ENCODE measurements at places on chromosomes 5 and 9.

DNA sequence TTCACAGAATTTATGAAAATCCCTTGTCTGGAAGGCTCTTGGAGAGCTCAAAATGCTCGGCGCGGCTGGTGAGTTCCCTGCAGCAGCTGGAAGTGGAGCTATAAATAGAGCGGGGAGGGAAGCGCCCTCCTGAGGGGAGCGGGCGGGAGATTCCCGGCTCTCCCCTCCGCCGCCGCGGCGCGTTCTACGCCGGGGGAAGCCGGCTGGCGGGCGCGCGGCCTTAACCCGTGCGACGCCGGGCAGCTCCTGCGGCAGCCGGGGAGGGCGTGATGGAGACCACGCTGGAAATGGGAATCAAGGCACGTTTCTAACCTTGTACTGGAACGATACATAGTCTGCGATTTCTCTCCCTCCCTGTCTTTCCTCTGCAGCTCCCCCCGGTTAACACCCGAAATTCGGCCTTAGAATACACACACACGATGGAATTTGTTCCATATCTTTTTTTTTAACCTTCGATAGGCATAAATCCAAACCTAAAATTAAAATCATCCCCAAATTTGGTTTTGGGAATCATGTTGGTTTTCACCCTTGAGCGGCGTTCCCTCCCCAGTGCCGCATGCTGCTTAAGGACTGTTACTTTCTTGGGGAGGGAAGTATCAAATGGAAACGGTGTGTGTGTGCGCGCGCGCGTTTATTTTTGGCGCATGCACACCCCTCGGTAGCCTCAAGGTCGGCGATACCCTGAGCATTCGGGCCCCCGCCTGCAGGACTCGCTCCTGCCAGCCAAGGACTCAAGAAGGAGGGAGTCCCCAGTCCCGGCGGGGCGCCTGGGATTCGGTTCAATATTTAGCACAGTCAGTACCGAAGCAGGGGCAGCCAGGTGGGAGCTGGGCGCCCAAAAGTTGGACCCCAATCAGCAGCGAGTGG, 306.3 kb upstream of the KCNN2 start:
- DNase-seq: peak; percentile 45

DNA sequence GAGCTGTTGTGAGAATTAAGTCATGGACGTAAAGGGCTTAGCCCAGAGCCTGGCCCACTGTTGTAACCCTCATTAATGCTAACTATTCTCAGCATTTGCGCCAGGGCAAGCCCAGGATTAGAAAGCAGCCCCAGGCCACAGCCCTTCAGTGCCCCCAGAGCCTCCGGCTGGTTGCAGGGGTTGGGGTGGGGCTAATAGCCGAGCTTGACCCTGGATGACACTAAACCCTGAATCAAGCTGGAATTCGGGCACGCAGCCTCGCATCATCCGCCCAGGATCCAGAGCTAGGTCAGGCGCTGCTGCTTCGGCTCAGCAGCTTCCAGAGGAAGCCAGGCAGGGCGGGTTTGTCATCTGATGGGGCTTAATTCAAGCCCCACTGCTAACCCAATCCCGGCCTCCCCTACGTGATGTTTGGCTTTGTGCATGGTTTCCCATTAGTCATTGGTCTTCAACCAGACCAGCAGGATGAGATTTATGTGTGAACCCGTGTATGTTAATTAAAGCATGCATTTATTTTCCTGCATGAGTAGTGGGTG, 1.2 kb upstream of the MEGF9 start:
- no peak for DNase-seq

DNA sequence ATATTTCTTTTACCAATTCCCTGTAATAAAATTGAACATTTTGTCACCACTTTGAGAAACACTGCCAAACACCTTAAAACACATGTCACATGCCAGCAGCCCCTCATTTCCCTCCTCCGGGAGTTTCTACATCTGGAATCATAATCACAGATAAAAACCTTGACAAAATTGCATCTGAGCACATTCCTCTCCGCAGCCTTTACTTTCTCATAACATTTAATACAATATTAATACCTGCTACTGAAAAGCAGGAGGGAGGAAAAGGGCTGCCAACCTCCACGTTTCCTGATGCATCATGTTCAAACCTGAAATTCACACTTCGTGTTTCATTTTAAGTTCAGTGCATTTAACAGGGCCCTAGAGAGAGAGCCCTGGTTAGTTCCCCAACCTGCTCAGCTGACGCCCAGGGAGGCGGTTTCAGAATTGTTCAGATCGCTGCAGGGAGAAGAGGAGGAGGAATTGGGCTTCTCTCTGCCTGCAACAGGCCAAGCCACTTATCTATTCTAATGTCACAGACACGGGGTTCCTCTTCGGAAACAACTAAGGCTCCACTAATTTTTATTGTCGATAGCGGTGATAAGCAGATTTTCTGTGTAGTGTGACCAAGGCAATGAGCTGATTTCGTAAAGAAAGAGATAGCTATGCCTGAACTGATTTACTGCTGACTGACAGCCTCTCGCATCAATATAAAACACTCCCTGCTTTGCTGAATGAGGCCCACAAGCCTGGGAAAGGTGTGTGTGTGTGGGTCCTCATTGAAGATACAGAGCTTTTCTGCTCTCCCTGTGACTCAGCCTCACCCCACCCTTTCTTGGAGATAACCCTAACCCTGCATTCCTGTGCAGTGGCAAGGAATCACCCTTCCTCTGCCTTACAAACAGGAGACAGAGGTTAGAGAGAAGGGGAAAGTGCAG, 4.9 kb upstream of the LHX2 start:
- DNase-seq: no peak

DNA sequence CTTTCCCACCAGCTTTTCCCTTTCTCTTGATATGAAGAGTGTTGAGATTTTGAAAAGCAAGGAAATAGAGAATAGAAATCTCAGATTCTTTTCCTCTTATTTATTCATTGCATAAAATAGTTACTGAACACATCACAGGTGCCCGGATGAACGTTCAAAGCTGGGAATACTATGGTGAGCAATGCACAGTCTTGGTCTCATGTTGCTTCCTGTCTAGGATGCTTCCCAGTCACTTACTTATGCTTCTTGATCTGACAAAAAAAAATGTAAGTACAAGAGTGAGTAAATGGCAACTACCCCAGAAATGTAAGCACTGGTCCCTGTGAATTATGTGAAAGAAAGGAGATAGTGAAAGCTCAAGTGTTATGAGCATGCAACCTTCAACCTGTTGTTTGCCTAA, 153.5 kb upstream of the S1PR3 start:
- no peak for DNase-seq

- no peak for DNase-seq
Observed at GRCh38 chr9:14072850-14073249, 241.1 kb downstream of the NFIB start.

DNA sequence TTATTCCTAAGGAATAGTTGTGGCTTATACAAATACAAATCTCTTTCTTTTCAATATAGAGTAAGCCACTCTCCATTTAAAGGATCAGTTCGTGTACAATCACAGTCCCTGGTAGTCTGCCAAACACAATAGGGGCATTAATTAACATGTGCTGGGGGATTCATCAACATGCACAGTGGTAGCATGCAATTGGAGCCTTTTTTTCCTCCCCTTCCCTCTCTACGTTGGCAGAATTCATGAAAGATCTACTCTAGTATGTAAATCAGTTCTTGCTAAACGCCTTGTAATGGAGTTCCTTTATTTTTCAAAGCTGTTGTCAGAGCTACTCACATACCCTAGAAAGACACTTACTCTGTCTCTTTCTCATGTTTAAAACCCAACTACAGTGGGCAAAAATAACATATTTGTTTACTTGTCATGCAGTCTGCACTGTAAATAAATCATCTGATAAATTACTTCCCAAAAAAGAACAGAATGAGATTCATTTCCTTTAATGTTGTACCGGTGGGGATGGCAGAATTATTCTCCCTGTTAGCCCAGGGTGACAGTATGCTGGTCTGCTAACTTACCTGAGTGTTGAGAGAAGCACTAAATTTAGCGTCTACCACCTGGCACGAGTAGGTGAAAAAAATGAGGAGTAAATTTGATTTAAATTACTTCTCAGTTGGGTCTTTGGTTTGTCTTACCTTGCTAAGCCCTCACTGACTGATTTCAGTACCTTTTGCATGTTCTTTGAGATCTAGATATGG, 341.5 kb upstream of the CCNH start:
- no peak for DNase-seq

GRCh38 chr5:98416541-98416940, 356.9 kb upstream of the RGMB start:
- DNase-seq: no peak

DNA sequence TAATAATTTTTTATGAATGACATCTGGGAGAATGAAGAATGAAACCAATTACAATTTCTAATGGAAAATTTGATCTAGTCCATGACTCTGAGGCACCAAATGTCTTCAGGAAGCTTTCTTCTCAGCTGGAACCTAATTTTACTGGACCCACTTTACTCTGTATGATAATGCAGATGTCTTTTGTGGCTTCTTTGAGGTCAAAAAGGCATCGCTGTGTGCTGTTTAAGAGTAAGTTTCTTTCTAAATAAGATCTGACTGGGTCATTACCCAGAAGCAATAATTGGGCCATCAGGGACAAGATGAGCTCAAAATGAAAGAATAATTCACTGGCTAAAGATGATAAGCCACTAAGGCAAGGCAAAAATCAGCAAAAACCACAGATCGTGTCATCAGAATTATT, 633.4 kb downstream of the PSAT1 start:
- DNase-seq: no peak

DNA sequence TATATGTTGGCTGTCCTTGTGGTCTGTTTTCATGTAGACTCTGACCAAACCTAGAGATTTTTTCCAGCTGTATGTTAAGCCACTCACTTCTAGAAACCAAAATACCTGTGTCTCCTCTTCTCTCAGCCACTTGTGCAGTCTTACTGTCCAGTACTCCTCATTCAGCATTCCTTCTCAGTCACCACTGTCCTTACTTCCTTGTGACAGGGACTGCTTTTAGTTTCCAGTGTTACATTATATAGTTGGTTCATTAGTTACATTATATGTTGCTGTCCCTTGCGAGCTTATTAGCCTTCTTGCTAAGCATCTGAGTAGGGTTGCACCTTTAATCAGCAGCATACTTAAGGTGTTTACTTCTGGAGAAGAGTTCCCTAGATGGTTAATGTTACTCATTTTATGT, 4.3 kb downstream of the ATP6V1G1 start:
- no peak for DNase-seq

DNA sequence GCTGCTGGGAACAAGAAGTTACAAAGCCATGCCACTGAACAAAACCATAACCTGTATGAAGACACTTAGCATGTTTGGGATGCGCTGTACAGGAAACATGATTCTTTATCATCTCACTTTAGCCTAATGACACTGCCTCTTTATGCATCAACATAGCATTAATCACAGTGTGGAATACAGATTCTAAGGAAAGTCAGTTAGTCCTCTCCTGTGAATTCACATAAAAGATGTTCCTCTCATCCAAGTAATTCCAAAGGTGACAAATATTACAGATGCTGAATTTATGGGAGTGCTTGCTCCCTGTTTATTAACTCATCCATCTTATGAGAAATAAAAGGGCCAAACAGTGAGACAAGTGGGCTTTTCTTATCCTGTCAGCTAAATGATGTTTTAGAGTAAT, 1677.7 kb downstream of the EFNA5 start:
- DNase-seq: no peak

- no peak for DNase-seq
Observed at GRCh38 chr5:85647349-85648127, 970.2 kb upstream of the COX7C start.

GRCh38 chr5:172869691-172870090, 35.6 kb downstream of the ERGIC1 start:
- no peak for DNase-seq

DNA sequence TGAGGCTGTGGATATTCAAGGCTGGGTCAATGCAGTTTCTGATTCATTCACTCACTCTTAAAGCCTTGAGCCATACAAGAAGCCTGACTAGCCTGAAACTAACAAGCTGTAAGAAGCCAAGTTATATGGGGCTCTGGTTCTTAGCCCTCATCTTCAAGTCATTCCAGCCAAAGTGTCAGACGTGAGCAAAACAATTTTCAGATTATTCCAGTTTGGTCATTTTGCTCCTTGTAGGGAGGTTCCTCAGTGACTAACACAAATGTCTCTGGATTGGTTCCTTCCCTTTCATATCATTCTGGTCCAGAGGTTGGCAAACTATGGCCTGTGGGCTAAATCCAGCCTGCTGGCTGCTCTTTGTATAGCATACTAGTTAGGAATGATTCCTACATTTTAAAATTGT, 12.5 kb upstream of the SHOC1 start:
- no peak for DNase-seq

DNA sequence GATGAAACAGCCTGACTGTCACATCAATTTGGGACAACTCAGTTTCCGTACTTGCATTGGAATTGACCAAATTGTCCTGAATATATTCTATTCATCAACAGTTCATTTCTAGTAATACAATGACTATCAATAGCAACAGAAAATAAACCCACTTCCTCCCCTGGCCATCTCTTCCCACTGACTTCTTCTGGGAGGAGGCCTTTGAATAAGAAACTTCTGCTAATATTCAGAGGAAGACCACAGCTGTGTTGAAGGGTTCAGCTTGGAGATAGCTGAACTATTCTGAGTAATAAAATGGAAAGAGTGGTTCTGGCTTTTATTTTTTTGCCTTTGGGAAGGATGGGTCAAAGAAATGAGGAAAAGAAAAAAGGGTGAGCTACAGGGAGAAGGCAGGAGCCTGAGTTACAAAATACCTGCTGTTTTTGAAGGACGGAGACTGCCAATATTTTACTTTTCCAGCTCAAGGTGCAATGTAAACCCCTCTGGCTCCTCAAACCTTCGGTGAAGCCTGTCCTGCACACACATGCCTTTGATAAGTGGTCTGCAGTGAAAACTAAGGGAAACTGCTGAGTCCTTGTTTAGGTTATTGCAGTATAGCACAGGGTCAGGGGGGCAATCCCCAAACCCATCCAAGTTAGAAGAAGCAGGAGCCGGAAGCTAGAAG, 29.9 kb downstream of the FYB1 start:
- no peak for DNase-seq

- DNase-seq: no peak
Observed at GRCh38 chr9:5665059-5665458, 36.2 kb downstream of the RIC1 start.

GRCh38 chr5:139410121-139410992, 6.5 kb upstream of the SPATA24 start:
- DNase-seq: no peak

DNA sequence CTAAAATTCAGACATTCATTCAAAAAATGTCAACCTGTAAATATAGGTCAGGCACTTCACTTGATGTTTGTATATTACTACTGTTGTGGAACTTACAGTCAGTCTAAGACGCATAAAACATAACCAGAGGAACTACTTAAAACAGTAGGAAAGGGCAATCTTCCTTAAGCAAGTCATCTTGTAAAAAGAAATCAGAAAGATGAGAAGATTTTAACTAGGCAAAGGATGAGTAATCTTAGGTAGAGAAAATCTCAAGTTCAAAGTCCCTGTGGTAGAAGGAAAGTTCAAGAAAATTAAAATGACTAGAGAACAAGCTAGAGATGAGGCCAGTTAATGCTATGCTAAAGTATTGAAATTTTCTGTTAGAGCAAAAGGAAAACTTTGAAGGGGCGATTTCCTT, 152.4 kb downstream of the RAPGEF6 start:
- no peak for DNase-seq

GRCh38 chr9:90308691-90309090, 333.9 kb downstream of the DIRAS2 start:
- no peak for DNase-seq

GRCh38 chr5:111229871-111230810, 6.0 kb downstream of the CAMK4 start:
- no peak for DNase-seq
